ENCODE measurements at places on chromosomes 6 and 20.
A peak's percentile ranks its signal among the peaks of the same experiment; 100 is the strongest.

DNA sequence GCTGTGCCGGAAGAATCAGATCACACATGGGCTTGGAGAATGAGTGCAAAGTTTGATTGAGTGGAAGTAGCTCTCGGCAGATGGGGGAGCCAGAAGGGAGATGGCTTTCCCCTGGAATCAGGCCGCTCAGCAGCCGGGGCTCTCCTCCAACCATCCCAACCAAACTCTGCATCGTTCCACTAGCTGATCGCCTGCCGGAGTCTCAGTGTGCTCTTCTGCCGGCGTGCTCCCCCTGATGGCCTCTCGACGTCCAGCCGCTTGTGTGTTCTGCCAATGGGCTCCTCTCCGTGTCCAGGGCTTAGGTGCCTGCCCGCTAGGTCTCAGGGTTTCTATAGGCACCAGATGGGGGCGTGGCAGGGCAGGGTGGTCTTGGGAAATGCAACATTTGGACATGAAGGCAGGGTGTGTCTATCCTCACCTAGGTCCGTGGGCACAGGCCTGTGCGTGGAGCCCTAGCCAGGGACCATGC lies 4.9 kb upstream of the BIRC7 start:
- H3K27ac ChIP-seq, result no peak overlapping the region
- no peaks in the 10 kb centered on the region for H3K4me1 ChIP-seq
- DNase-seq, result no peak
- no peaks in the 10 kb centered on the region for H3K27me3 ChIP-seq

- no peaks in the 10 kb centered on the region for H3K36me3 ChIP-seq
- no peak overlapping the region for H3K4me3 ChIP-seq
- no peak for DNase-seq
- no peaks in the 10 kb centered on the region for H3K27me3 ChIP-seq
These were observed 78.2 kb upstream of the CST7 start for GRCh38 chr20:24870881-24871280.

DNA sequence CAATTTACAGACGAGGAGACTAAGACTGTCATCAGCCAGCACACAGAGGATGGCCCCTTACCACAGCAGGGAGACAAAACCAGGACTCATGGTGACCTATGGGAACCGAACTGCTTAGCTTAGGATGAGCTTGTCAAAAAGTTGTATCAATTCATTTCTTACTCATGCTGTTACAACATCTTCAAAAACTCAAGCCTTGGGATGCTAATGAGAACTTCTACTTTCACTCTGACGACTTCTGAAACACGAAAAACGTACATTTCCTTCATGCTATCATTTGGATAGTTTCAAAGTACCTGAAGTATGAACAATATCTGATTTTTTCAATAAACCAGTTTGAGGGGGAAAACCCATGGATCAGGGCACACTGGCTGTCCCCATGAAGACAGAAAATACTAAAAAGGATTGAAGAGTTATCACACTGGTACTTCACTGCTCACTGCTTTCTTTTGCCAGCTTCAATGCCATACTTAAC lies 31.9 kb downstream of the HIVEP2 start:
- H3K27me3 ChIP-seq, result no peaks in the 10 kb centered on the region
- H3K4me1 ChIP-seq, result no peaks in the 10 kb centered on the region
- no peaks in the 10 kb centered on the region for H3K36me3 ChIP-seq
- DNase-seq, result no peak
- peak overlapping the region; percentile 39 for H3K4me3 ChIP-seq

DNA sequence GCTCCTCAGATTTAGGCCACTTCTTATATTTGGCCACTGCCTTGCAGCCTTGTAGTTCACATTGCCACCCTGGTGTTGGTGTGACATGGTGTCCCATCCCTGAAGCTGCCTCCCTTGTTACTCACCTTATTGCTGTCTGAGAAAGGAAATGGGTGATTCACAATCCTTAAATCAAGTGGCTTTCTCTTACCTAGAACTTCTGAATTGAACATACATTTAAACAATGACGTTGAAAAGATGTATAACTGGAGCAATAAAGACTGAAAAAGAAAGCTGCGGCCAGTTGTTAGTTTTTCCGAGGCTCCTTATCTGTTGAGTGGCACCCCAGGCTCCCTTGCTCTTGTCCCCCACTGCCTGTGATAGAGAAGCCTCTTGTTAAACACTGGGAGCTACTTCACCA lies 28.8 kb upstream of the GNRH2 start:
- peaks cover 7% of the 10 kb centered on the region for H3K36me3 ChIP-seq
- H3K27me3 ChIP-seq, result no peaks in the 10 kb centered on the region
- no peak overlapping the region for H3K27ac ChIP-seq
- no peak overlapping the region for H3K4me3 ChIP-seq
- H3K4me1 ChIP-seq, result no peaks in the 10 kb centered on the region

- no peaks in the 10 kb centered on the region for H3K27me3 ChIP-seq
- H3K27ac ChIP-seq, result peak overlapping the region; percentile 93
- H3K4me3 ChIP-seq, result peak overlapping the region; percentile 68
- H3K4me1 ChIP-seq, result peaks cover 15% of the 10 kb centered on the region
- no peaks in the 10 kb centered on the region for H3K36me3 ChIP-seq
These were observed 55.0 kb downstream of the TRIM38 start for GRCh38 chr6:26017632-26017966.
